ENCODE measurements at places on chromosomes 3 and 15.

- peak; percentile 57 for DNase-seq
Measured at GRCh38 chr3:185630182-185630622, 44.1 kb downstream of the SENP2 start.

DNA sequence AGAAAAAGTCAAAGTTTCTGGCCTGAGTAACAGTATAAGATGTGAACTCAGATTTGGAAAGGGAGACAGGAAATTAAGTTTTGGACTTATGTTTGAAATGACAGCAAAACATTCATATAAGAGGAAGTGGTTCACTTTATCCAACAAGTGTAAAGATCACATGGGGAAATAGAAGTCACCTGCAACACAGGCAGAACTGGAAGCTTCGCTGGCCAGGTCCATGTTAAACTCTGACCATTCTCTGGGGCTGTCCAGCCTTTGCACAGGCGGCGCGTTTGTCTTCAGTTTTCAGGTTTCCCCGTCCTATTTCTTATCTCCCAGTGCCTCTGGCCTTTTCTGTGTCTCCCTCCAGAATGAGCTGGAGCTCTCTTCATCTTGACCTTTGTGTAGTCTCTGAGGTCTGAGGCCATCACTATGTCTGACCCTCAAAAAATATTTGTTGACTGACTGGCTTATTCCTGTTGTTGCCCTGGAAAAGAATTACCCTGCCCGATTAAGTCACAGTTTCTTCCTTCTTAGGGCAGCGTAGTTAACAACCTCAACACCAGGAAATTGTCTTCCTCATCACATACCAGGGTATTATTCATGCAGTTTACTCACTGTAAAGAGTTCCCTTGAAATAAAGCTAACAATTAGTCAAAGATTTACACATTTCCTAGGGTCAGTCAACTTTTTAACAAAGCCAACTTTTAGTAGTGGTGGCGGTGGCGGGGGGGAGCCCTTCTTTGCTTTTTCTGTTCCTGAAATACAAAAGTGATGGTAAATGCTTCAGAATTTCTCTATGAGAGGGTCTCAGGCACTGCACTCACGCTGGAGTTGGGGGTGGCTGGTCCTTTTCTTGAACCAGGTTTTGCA, 959 bp upstream of the RASA2 start:
- DNase-seq = peak; percentile 62

- no peak for DNase-seq
Measured at GRCh38 chr3:141797819-141798447, 34.7 kb downstream of the GRK7 start.

DNA sequence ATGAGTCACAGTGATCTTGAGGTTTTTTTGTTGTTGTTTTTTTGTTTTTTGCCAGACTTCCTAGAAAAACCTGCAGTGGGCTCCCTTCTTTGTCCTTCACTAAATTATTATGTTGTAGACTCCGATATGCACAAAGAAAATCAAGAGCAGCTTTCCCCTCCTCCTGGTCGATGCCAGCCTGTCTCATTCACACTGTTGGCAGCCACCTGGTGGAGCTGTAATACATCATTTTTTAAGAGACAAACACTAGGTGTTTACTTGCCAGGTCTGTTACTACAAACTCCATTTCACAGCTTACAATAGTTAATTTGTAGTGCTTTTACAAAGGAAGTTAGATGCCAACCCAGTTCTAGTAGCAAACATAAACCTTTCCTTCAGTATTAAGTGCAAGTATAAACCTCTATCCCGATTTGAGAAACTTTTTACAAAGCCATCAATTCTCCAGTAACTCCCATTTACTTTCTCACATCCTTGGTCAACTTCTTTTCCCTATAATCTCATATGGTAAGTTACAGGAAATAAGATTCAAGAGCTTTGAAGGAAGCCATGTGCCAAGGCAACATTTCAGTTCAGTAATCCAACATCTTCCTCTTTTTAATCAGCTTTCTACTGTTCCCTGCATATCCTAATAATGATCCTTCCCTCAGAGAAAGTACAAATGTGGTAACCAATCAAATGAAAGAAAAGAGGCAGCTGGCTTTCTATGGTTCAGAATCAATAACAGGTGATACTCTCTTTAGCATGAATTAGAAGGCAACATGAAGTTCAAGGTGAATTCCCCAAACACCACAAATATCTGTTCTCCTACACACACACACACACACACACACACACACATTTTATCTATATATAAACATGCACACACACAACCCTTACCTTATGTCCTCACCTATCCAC, 14.0 kb downstream of the AAGAB start:
- DNase-seq = no peak
